ENCODE measurements at places on chromosomes 6 and 20. TPM values are rescaled to one million over a fixed set of nuclear protein-coding genes. Genes with fewer than 3 reads are reported as not detected.
A peak's percentile ranks its signal among the peaks of the same experiment; 100 is the strongest.

Gene CLDN20
- not detected for polyA plus RNA-seq

Gene VIP
- polyA plus RNA-seq = 6.2 TPM

Gene EXOC2
- polyA plus RNA-seq = 4.5 TPM

GRCh38 chr6:113526995-113527394, 330.1 kb upstream of the MARCKS start:
- no peaks in the 10 kb centered on the region for H3K36me3 ChIP-seq
- H3K4me3 ChIP-seq = no peak overlapping the region
- H3K27ac ChIP-seq = no peak overlapping the region
- H3K27me3 ChIP-seq = no peaks in the 10 kb centered on the region
- no peaks in the 10 kb centered on the region for H3K4me1 ChIP-seq
- DNase-seq = no peak

- no peak overlapping the region for H3K27ac ChIP-seq
- H3K4me3 ChIP-seq = no peak overlapping the region
- no peak for DNase-seq
- peaks cover 2% of the 10 kb centered on the region for H3K4me1 ChIP-seq
- H3K27me3 ChIP-seq = no peaks in the 10 kb centered on the region
Measured at GRCh38 chr6:115945812-115946211, 114.9 kb downstream of the FRK start.

DNA sequence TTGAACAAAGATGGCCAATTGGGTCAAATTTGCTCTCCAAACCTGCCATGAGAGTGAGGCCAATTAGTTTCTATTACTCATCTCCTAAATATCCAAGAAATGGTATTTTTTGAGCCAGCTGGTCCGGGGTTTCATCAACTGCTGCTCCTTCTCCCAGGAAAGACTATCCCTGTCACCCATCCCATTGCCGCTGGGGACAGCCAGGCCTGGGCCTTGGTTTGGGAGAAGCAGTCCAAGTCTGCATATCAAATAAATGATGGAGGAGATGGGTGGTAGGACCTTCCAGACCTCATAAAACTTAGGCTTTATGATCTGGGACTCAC, 46.7 kb upstream of the TTPAL start:
- peaks cover 2% of the 10 kb centered on the region for H3K4me1 ChIP-seq
- peaks cover 2% of the 10 kb centered on the region for H3K36me3 ChIP-seq
- H3K27ac ChIP-seq = peak overlapping the region; percentile 4

GRCh38 chr20:11813106-11813890, 104.4 kb upstream of the BTBD3 start:
- H3K4me3 ChIP-seq = no peak overlapping the region
- no peaks in the 10 kb centered on the region for H3K36me3 ChIP-seq
- no peak overlapping the region for H3K27ac ChIP-seq
- no peaks in the 10 kb centered on the region for H3K27me3 ChIP-seq
- no peaks in the 10 kb centered on the region for H3K4me1 ChIP-seq

- no peak overlapping the region for H3K4me3 ChIP-seq
- no peak for DNase-seq
- H3K36me3 ChIP-seq = no peaks in the 10 kb centered on the region
Measured at GRCh38 chr20:23111307-23111943, 25.3 kb upstream of the CD93 start.

DNA sequence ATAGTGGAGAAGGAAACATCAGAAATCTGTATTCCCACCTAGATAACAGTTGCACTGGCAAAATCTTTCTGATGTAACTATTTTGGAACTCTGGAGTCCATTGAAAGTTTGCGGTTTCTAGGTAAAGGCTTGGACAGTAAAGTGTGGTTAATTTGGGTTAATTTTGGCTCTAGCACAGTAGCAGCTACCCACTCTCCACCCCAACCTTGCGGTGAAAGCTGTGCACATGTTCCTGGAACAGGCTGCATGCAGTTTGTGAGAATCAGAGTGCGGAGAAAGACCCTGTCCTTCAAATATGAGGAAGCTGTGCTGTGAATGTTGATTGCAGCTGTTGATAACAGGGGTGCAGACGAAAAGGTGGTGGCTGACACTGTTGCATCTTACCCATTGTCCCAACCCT, 38.4 kb downstream of the SMOC2 start:
- H3K4me3 ChIP-seq = no peak overlapping the region
- no peaks in the 10 kb centered on the region for H3K4me1 ChIP-seq
- no peak for DNase-seq
- no peaks in the 10 kb centered on the region for H3K36me3 ChIP-seq
- H3K27ac ChIP-seq = no peak overlapping the region
- H3K27me3 ChIP-seq = no peaks in the 10 kb centered on the region

- H3K4me1 ChIP-seq = no peaks in the 10 kb centered on the region
- no peaks in the 10 kb centered on the region for H3K27me3 ChIP-seq
- peaks cover 6% of the 10 kb centered on the region for H3K36me3 ChIP-seq
- H3K27ac ChIP-seq = no peak overlapping the region
- H3K4me3 ChIP-seq = no peak overlapping the region
Measured at GRCh38 chr20:3223651-3223993, 14.3 kb downstream of the ITPA start.

GRCh38 chr6:69138893-69139494, 503.9 kb downstream of the ADGRB3 start:
- no peaks in the 10 kb centered on the region for H3K27me3 ChIP-seq
- DNase-seq = no peak
- no peaks in the 10 kb centered on the region for H3K4me1 ChIP-seq
- H3K27ac ChIP-seq = no peak overlapping the region
- no peaks in the 10 kb centered on the region for H3K36me3 ChIP-seq
- H3K4me3 ChIP-seq = no peak overlapping the region

DNA sequence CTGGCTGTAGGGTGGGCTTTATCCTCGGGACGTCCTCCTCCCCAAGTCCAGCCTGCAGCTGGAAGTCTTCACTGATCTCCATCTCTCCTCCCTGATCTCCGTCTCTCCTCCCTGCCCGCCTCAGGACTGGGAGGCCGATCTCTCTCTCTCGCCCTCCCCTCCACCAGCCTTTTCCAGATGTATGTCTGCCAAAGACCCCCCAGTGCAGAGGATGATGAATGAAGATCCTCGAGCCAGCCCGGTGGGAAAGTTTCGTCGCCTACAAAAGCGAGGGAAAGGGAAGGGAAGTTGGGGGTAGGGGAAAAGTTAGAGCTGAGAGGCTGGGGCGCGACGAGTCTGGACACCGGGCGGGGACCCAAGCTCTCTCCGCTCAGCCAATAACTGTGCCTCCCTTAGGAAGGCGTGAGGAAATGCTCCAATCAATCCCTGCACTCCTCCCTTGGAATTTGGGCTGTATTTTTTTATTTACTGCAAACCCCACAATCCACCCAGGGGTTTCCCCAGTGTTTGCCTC, 595 bp upstream of the SRF start:
- H3K36me3 ChIP-seq = no peaks in the 10 kb centered on the region
- H3K27me3 ChIP-seq = no peaks in the 10 kb centered on the region
- H3K4me3 ChIP-seq = peak overlapping the region; percentile 97
- no peak for DNase-seq

DNA sequence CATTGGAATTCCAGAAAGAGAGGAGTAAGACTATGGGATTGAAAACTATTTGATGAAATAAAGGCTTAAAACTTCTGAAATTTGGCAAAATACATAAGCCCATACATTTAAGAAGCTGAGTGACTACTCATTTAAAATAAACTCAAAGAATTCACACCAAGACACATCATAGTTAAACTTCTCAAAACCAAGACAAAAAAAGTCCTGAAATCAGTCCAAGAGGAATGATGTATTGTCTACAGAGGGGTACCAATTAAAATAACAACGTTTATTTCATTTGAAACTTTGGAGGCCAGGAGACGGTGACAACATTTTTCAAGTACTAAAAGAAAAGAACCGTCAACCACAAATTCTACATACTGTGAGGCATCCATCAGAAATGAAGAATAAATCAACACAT, 841.4 kb upstream of the MAP3K7 start:
- H3K36me3 ChIP-seq = no peaks in the 10 kb centered on the region
- no peak for DNase-seq
- H3K27ac ChIP-seq = no peak overlapping the region

DNA sequence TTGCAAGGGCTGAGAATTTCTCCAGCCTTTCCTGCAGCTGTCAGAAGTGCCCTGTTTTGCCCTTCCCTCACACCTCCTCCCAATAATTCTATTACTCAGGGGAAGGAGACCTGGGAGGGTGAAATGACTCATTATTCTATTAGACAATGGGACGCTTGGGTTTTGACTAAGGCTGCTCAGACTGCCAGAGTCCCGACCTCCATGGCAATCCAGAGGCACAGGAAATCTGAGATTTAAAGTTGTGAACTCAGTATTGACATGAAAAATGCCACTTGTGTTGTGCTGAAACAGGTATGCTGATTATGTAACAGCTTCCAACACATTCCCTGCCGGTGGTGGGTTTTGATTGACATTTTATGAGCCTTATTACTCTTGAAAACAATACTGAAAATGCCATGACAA, 625.9 kb upstream of the FLRT3 start:
- H3K27me3 ChIP-seq = no peaks in the 10 kb centered on the region
- DNase-seq = no peak
- H3K36me3 ChIP-seq = no peaks in the 10 kb centered on the region

GRCh38 chr6:1049900-1050299, 262.0 kb upstream of the FOXQ1 start:
- no peak overlapping the region for H3K27ac ChIP-seq
- H3K36me3 ChIP-seq = no peaks in the 10 kb centered on the region
- no peaks in the 10 kb centered on the region for H3K4me1 ChIP-seq
- no peak for DNase-seq
- H3K27me3 ChIP-seq = no peaks in the 10 kb centered on the region

Measured in small intestine (tissue), 16 donors.